ENCODE measurements at places on chromosomes 12 and 14. TPM values are rescaled to one million over a fixed set of nuclear protein-coding genes. Genes with fewer than 3 reads are reported as not detected.

Gene PARP11
- total RNA-seq, result 28.3 TPM

Gene WNT5B
- 10.1 TPM for total RNA-seq

Gene FOXM1
- total RNA-seq, result 92.2 TPM

Gene CMA1
- total RNA-seq, result not detected

Gene FMNL3
- total RNA-seq, result 11.9 TPM

Gene GPRC5A
- total RNA-seq, result 4.0 TPM

Gene TMEM253
- 1.4 TPM for total RNA-seq

Gene ZDHHC22
- 0.13 TPM for total RNA-seq
